DMS153 (cell line): ENCODE measurements at places on chromosomes 11 and 22.

GRCh38 chr22:35462498-35463230 is 62.7 kb downstream of the MCM5 start:
- DNase-seq: no peak

DNA sequence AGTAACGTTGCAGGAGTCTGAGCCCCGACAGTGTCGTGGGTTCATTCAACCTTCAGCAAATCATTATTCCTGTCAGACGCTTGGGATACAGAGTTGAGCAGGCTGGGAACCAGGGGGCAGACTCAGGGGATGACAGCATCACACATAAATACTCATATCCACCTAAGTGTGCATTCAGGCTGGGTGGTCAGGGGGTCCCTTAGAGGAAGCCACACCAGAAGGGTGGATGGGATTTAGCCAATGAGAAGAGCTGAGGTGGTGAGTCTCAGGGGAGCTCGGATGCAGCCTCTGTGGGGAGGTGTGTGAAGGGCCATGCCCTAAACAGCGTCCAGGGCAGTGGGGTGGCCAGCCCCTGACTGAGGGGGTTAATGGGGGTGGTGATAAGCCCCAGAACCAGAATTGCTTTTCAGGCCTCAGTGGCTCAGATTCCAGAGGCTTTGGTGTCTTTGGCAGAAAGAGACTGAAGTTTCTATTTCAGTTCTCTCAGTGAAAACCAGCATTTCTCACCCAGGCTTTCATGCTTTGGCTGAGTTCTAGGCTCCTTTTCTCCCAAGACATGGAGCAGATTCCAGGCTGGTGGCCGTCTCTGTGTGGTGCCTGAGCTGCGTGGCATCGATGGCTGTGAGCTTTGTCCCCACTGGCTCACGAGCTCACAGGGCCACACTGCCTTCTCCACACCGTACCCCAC is 83.9 kb upstream of the CLDN5 start:
- DNase-seq: no peak

DNA sequence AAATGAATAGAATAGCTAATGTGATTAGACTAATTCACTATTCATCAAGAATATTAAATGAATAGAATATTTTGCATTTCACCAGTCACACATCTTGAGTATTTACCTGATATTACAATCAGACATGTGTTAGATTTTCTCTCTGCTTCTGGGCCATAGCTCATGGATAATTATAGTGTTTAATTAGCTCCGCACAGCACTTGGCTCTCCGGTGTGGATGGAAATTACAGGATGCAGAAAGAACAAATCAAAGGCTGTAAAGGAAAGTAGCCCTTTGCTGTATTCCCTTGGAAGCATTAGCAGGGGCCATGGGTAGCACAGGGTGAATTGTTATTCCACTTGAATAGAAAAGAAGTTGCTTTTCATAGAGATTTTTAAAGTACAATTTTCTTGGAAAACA is 320.3 kb upstream of the SORL1-AS1 start:
- no peak for DNase-seq

- DNase-seq: no peak
Observed at GRCh38 chr11:774873-775592, 2.3 kb downstream of the GATD1 start.

- DNase-seq: no peak
Observed at GRCh38 chr22:17944256-17944655, 80.1 kb downstream of the MICAL3 start.

DNA sequence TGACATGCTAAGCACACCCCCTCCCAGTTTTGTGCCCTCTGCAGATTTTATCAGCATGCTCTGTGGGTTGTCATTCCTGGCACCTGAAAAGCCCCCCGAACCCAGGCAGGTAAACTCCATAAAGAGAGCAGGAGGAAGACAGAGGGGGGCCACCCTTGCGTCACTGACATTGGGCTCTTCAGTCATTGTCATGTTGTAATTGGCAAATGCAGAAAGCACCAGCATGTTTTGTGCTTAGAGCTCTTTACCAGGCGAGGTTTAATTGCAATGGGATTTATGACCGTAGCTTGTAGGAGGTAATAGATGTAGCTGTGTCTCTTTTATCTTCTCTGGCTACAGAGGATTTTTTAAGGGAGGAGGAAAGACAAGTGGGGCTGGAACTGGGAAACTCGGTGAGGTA is 201.7 kb downstream of the GRIK4 start:
- DNase-seq: no peak

DNA sequence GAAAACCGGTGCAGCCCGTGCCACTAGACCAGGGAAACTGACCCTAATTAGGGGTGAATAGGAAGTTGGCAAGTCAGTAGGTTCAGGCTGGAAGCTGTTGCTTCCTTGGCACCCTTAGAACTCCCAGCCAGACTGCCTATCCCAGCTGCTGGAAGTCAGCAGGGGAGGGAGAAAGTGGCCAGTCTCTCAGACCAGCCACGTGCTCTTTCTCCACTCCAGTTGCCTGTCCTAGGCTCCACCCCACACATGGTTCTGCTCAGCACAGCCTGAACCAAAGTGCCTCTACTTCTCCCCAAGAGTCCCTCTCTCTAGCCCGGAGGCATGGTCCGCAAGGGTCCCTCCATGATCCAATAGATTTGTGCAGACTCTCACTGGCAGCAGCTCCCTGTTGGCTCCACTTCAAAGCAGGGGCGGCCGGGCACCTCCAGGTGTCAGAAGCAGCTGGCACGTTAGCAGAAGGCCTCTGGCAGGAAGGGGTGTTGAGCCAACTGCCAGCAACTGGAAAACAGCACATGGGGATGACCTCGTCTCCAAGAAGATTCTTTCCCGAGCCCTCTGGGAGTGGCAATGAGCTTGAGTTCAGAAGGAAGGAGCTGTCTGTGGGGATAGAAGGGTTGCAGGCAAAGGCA is 27.7 kb downstream of the ARFGAP2 start:
- peak; percentile 22 for DNase-seq

DNA sequence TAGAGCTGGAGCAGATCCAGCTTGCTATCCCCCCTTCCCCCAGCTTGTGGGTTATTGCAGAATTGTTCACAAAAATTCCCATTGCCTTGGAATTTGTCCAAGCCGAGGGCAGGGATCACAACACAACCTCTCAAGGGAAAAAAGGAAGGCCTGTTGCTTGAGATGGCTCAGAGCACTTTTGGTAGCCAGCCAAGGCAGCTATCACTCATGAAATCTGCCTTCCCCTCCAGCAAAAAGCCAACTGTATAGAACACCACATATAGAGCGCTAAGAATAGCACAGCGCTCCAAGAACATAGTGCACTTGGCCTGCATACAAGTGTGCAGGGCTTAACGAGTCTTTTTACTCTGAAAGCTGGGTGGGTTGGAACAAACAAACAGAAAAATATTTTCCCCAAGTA is 46.2 kb downstream of the FAM83F start:
- no peak for DNase-seq

DNA sequence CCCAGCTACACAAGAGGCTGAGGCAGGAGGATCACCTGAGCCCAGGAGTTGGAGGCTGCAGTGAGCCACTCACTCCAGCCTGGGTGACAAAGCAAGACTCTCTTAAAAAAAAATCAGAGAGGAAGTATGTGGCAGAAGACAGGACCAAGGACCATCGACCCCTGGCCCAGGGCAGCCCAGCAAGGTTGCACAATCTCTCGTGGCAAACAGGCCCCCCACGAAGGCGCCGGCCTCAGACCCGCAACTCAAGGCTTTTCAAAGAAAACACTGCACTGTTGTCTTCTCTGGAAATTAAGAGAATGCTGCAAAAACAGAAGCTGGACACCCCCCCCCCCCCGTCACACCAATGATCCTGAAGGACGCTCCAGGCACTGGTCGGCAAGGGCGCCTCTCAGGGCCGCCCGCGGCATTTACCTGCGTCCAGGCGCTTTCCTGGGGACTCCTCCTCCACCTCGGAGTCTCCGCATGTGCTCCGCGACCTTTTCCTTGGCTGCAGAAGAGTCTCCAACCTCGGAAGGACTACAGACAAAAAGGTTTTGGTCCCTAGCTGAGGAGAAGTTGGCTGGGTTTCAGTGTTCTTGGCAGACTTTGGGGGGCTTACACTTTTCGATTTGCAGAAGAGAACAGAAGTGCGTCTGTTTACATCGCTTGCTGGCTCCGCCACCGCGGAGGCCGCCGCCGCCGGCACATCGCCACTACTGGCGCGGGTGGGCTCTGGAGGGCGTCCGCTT is 40.5 kb downstream of the BRD1 start:
- no peak for DNase-seq

DNA sequence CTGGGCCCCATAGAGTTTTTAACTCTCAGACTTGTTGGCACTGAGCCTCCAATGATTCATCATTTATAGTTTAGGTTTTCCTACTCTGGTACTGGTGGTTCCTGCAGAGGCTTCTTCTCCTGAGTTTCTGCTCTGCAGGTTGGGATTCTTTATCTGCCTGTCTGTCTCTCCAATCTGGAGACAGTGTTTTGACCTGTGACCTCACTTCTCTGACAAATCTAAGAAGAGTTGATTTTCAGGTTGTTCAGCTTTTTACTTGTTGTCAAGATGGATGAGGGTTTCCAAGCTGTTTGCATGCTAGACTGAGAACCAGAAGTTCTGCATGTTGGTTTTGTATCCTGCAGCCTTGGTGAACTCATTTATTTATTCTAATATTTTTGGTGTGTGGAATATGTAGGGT is 63.9 kb downstream of the JAM3 start:
- no peak for DNase-seq

DNA sequence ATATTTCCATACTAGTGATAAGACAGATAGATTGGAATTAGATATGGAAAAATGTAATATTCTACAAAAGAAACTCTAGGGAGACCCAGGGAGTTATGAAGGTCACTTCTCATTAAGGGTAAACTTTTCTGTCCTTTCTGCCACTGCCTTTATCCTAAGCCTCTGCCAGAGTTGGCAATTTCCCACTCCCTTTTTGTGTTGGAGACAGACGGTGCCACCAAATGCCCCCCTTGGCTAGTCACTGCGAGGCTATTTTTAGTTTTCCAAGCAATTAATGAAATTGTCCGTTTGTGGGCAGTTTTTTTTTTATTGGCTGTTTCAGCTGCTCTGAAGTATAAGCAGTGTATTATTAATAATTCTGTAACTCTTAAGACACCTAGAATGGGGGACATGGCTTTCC is 67.6 kb upstream of the TENM4 start:
- no peak for DNase-seq

- no peak for DNase-seq
Observed at GRCh38 chr11:123760894-123761293, 6.6 kb upstream of the OR6X1 start.

- DNase-seq: peak; percentile 52
Observed at GRCh38 chr11:61733120-61733978, 19.1 kb upstream of the MYRF start.

GRCh38 chr11:72010529-72011233 is 12.0 kb downstream of the IL18BP start:
- DNase-seq: no peak

- DNase-seq: no peak
Observed at GRCh38 chr11:113952588-113952987, 22.3 kb upstream of the HTR3A start.

GRCh38 chr22:42635531-42635930 is 4.9 kb downstream of the ATP5MGL start:
- DNase-seq: no peak

DNA sequence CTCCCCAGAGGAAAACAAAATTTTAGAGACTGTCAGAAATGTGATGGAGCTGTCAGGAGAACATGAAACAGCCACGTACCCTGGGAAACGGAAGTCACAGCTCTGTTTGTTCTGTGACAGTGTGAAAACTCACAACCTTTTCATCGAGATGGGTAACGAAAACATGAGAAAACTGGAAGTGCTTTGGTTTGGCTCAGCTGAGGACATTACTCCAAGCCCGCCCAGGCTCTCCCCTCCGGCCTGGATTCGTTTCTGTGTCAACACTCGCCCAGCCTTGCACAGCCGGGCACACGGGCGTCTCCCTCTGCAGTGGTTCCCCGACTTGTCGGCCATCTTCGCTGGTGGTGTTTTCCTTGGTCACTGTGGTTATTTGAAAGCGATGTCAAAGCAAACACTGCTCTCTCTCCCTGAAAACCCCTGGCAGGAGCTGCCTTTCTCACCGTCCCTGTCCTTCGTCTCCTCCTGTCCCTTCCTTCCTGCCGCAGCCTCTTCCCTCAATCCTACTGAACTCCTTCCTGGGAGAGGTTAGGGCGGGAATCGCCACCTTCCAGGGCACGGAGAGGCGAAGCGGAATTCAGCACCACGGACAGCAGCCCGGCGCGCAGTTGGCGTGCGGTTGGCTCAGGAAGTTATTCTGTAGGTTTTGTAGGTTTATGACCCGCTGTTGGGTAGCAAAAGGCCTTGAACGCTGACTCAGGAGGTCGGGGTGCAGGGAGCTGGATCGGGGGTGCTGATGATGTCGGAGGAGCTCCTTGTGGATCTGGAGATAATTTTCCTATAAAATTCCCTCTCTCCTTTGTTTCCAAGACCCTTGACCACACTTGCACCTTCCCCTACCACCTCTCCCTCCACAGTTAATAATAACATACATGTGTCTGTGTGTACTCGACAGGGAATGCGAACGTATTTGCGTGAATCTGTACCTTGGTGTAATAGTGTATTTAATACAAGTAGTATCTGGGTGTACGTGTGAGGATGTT is 13.1 kb upstream of the RPS19BP1 start:
- no peak for DNase-seq

DNA sequence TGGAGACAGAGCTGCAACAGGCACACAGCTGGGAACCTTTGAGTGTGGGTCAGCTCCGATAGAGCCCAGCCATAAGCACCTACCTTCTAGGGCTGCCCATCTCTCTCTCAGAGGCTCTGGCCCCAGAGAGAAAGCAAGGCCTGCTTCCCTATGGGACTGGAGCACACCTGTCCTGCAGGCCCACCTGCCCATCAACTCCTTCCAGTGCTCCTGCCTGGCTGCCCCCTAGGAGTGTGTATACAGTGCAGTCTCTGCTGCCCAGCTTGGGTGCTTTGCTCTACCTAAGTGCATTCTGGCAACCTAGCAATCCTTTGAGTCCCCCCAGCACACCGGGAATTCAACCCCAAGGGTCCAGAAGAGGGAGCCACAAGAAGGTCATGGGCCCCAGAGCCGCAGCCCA is 21.0 kb downstream of the OR8G5 start:
- DNase-seq: no peak

DNA sequence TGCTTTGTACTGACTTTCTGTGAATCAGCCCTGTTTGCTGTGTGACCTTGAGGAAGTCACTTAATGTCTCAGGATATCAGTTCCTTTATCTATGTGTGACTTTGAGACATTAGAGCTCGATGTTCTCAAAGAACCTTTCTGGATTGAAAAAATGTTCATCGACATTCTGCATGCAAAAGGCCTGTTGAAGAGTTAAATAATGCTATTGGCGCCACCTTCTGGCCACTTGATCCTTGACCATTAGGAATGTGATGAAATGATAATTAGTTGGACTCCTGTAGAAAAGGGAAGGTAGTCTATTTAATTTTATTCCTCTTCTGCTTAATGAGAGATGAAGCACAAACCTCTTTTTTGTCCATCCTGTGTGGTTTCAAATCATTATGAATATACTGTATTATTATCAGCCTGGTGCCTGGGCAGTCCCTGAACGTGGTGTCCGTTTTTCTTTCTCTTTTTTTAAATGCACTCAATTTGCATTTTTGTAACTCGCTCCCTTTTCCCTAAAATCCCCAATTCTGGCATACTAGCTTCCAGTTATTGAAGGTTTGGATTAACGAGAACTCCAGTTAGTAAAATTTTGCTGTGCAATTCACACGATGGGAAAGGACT is 20.7 kb downstream of the ELF5 start:
- peak; percentile 29 for DNase-seq
